ENCODE measurements at places on chromosomes 2 and 18. TPM values are rescaled to one million over a fixed set of nuclear protein-coding genes. Genes with fewer than 3 reads are reported as not detected.

The CPLX4 gene
- not detected for total RNA-seq

The MC2R gene
- total RNA-seq, result 0.05 TPM

The POTEF gene
- total RNA-seq, result 7.2 TPM

The NPPC gene
- 1.1 TPM for total RNA-seq

The MEIS1 gene
- 2.0 TPM for total RNA-seq

The KCNG2 gene
- not detected for total RNA-seq

The GKN2 gene
- total RNA-seq, result not detected

The IHH gene
- total RNA-seq, result 0.23 TPM

The SH3RF3 gene
- total RNA-seq, result 4.9 TPM

The LANCL1 gene
- 42.8 TPM for total RNA-seq

The PLGLB2 gene
- not detected for total RNA-seq

The TCF23 gene
- 0.03 TPM for total RNA-seq

The PAIP2B gene
- total RNA-seq, result 1.4 TPM

The CYP27A1 gene
- total RNA-seq, result 7.7 TPM

The SPATA3 gene
- total RNA-seq, result not detected

The CRYBA2 gene
- total RNA-seq, result not detected

The IL18RAP gene
- not detected for total RNA-seq

The AQP12B gene
- total RNA-seq, result not detected

The ESPNL gene
- total RNA-seq, result 0.85 TPM
